Fibroblast of skin of left biceps (primary cell): ENCODE measurements at places on chromosomes 12 and 14.

DNA sequence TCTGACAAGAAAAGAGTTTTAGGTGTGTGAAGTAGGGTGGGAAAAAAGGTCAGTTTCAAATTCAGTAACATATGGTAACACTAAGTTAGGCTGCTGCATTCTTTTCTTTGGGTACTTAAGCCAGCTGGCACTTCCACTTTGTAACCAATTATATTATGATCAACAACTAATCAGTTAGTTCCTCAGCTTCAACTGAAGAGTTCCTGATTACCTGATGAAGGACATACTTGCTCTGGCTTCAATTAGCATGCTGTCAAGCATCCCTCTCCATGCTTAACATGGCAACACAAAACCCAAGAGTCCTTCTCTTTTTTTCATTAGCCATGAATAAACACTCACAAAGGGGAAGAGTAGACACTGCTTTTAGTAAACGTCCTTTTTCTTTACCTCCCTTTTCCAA lies 6.8 kb upstream of the KANSL2 start:
- no peak for DNase-seq

DNA sequence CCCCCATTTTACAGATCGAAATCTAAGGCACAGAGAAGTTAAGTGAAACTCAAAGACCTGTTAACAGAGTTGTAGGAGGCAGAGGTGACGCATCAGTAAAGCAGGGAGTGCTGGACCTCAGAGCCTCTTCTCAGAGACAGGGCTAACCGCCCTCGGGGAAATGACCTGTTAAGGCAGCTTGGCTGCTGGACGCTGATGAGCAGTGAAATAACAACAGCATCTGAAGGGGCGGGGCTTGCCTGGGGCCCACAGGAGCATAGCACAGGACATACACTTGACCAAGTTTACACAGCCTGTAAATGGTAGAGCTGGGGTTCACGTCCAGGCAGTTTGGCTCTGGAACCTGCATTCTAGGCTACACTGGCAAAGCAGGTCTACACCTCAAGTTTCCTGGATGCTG lies 39.3 kb downstream of the LRTM2 start:
- no peak for DNase-seq

DNA sequence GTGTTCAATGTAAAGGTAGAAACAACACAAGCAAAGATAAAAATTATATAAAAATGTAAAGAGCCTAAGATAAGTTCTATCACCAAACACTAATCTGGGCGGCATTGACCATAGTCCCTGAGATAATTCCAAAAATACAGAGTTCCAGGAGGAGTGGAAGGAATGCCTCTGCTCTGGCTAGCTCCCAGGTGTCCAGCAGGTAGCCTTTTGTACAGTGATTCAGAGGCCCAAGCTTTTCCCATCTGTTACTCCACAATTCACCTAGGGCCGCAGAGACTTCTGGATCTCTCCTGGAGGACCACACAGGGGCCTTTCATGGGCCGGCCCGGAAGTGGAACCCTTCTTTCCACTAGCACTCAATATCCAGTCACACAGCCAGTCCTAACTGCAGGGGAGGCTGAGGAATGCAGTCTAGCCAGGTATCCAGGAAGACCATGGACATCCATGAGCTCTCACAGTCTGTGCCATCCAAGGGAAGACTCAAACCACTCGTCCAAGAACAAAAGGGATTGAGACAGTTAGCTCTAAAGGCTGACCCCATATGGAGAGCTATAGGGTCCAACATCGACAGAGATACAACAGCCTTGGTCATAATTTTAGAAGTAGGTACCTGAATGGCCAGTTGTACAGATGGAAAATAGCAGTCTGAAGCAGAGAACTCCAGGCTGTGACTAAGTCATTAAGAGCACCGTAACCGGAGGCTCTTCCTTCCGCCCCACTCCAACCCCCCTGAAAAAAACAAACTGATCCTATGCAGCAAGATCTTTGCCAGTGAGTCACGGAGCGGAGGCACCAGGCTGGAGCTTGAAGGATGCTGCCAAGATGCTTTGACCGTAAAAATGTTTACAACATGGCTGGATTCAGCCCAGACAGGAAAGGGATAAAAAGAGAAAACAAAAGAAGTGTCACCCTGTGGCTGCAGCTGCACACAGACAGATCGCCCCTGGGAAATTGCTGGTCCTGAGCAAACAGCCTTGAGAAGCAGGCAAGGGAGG lies 204.8 kb downstream of the NUAK1 start:
- peak; percentile 85 for DNase-seq

DNA sequence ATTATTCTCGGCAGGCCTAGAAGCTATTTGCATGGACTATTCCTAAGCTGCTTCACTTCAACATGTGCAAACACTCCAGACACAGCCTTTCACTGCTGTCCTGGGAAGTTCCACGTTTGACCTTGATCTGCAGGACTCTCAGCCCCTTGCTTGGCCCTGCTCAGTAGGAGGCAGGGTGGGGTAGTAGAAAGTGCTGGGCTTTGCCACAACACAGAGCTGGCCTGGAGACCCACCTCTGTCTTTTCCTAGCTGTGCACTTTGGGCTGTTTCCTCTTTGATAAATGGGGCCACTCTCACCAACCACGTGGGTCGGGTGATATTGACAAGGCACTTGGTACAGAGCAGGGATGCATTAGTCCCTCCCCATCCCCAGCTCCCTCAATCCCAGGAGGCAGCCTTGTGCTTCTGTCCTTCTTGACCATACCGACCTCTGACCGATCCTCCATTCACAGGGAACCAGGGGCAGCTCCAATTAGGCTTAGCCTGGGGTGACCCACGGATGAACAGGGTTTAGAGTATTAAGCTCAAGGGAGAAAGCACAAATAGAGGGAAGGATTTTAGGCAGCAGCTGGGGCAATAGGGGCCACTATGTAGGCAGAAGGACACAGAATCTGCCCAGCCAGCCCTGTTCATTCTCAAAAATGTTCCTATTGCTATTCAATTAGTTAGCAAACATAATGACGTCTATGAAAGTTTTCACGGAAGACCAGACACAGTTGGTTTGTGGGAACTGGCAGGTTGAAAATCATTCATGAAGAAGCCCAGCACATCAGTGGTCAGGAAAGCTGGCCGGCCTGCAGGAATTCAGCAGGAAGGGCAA lies 63.3 kb downstream of the SYNE3 start:
- DNase-seq = no peak

DNA sequence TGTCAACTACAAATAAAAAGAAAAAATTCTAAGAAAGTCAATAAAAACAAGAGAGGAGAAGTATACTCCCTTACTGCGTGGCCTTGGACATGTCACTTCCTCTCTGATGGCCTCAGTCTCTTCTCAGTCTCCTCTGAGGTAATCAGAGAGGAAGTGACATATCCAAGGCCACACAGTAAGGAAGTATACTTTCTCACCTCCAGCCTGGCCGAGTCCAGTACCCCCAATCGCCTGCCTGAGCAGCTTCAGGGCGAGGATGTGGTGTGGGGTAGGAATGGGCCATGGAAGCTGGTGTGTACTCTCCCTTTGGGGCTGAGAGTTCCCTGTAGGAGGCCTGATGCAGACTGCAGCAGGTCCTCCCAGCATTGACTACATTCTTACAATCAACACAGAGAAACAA lies 15.8 kb downstream of the VDR start:
- DNase-seq = no peak

- DNase-seq = no peak
Observed at GRCh38 chr12:75939016-75939642, 92.4 kb downstream of the PHLDA1 start.

DNA sequence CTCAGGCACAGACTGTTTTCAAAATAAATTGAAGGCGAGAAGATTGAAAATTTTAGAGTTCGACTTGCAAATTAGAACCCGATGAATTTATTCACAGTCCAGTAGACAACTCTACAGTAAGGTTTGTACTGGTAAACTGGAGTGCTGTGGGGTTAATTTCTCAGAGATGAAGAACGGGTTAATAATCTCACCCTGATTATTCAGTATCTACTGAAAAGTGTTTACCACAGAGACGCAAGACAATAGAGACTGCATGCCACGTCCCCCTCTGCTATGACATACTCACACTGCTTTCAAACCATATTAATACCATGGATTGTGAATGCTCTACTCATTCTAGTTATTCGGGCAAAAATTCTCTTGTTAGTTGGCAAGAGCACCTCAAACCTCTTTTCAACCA lies 36.1 kb downstream of the CFL2 start:
- no peak for DNase-seq

GRCh38 chr14:86530457-86530856 lies 1000.5 kb downstream of the FLRT2 start:
- DNase-seq = no peak

- DNase-seq = no peak
Observed at GRCh38 chr12:28294300-28294699, 104.0 kb downstream of the CCDC91 start.

DNA sequence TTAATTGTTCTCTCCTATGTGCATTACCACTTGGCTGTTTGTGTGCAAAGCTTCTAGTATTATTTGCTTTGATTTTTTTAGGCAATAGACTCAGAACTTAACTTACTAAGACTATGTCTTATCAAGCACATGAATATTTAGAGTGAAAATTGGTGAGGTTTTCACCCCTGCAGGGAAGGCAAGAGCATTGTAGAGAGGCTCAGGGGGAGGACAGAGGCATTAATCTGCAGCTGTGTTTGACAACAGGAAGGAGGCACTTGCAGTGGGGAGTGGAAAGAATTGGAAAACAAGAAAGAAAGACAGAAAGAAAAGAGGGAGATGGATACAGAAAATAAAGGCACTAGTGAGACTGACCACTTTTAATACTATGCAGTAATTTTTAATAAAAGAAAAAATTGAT lies 431.6 kb downstream of the PDZRN4 start:
- DNase-seq = no peak

DNA sequence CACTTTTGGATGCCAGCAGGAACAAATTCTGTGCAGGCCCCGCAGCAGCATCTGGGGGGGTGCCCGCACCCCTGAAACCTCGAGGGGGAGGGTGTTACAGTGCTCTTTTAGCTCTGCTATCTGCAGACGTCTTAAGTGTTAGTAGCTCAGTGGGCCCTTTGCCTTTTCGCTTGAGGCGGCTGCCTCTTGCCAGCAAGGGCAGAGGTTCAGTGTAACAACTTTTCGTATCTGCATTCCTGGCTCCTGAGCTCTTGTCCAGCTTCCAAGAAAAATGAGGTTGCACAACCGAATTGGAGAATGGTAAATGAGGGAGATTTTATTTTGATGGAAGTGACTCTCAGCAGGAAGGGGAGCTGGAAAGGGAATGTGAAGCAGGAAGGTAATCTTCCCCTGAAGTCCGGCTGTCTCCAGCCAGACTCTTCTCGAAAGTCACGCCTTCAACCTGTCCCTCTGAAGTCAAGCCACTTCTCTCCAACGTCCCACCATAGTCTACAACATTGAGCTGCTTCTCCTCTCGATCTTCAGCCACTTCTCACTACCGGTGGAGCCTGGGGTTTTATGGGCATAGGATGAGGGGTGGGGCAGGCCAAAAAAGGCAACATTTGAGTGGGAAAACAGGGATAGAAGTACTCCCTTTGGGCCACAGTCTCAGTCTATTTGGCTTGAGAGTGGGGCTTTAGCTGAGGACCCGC lies 17.8 kb downstream of the TAS2R50 start:
- peak; percentile 31 for DNase-seq

- no peak for DNase-seq
Observed at GRCh38 chr12:2443776-2444175, 351.0 kb upstream of the FKBP4 start.

- no peak for DNase-seq
Observed at GRCh38 chr12:104680070-104680469, 223.3 kb downstream of the CHST11 start.

- no peak for DNase-seq
Observed at GRCh38 chr12:94753036-94753679, 102.8 kb upstream of the TMCC3 start.

DNA sequence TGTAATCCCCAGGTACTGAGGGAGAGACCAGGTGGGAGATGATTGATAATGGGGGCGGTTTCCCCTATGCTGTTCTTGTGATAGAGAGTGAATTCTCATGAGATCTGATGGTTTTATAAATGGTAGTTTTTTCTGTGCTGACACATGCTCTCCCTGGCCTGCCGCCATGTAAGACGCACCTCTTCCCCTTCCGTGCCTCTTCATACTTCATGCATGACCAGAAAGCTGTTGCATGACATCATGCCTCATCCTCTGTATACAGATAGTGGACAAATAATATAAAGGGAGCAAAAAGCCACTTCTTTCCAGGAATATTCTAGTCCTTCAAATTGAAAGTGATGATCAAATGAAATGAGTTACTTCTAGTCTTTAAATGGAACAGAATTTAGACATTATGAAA lies 47.3 kb upstream of the LRIG3 start:
- DNase-seq = no peak

DNA sequence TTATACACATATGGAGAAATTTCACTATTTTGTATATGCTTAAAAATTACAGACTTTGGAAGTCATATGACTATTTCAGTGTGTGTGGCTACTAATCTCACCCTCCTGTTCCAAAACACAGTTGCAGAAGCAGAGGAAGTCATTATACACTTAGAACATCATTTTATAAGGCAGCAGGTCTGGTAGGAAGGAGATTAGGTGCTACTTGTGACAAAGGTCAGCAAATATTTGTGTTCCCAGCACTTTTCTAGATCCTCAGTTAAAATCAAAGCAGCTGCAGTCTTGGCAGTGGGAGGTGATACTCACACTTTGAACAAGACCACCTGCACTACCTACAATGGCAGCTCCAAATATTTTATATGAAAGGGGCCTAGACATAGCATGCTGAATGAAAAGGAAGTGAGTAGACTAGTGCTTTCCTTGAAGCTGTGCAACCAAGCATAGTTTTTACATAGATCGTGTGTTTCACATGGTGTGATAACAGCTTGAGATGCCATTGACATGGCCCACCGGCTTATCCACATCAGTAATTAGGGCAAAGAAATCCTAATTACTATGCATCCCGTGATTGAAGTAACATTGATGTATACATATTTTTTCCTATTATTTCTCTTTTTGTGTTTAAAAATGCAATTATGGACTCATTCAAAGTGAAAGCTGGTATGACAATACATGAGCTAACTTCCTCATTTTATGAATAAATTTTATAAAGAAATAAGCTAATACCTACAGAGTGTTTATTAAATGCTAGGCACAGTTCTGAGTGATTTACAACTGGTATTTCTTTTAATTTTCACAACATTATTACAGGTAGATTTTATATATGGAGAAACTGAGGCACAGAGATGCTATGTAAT lies 5.3 kb downstream of the GYS2 start:
- DNase-seq = no peak

- no peak for DNase-seq
Observed at GRCh38 chr14:65989981-65990380, 496.2 kb upstream of the CCDC196 start.

- no peak for DNase-seq
Observed at GRCh38 chr12:132049876-132050275, 94.2 kb downstream of the DDX51 start.

DNA sequence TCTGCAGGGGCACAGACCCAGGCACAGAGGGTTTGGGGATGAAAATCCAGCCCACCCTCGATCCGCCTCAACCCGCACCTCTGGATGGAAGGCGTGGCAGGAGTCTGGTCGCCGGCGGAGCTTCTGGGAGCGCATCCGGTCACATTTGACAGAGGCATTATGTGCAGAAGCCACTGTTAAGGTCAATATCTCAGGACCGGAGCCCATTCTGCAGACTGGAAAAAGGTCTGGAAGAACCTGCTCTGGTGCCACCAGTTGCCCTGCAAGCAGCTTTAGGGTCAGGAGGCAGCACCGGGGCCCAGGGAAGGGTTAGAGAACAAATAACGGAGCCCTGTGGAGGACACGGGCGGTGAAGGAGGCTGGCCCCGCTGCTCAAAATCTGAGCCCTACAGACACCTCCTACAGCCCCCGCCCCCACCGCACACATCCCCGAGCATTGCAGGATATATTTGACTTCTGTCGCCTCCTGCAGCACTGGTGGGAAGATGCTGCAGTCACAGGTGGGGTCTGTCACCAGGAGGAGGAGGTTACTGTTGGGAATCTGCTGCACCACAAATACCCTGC lies 25.1 kb upstream of the LRTM2 start:
- DNase-seq = no peak
